ENCODE measurements at places on chromosomes 3 and 15.

GRCh38 chr3:51710631-51711351 lies 3.9 kb downstream of the GRM2 start:
- no peak for DNase-seq

DNA sequence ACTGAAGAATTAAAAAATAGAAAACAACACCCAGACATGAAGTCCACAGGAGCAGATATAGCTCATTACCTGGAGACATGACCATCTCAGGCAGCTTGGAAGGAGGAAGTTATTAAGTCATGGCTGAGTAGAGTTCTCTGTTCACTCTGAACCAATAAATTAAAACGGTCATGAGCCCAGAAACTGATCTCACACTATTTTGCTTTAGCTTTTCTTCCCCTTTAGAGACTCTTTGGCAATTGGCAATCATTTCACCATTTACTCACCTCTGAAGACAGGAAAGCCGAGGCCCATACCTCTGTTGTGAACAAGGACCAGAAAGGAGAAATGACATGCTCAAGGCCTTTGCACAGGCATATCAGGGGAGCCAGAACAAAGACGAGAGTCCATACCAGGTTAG lies 26.6 kb downstream of the CLDN18 start:
- no peak for DNase-seq

GRCh38 chr3:78644847-78645246 lies 1123.0 kb downstream of the ROBO1 start:
- DNase-seq = no peak

- no peak for DNase-seq
Measured at GRCh38 chr3:16534640-16535262, 21.3 kb upstream of the RFTN1 start.

DNA sequence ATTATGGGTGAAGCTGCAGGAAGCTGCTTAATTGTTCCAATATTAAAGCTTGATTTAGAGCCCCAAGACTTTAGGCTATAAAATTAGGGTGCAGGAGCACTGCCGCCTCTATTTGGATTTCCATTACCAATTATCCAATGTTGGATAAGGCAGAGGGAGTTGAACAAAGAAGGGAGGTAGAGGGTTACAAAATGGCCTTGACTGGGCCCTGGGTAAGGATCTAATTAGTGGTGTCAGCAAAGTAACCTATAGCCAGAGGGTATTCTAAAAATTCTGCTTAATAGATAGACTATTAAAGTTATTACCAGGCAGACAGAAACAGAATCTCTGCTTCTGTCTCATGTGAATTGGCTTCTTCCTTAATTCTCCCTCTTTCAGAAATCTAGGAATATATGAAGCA lies 50.3 kb upstream of the DPPA4 start:
- no peak for DNase-seq

DNA sequence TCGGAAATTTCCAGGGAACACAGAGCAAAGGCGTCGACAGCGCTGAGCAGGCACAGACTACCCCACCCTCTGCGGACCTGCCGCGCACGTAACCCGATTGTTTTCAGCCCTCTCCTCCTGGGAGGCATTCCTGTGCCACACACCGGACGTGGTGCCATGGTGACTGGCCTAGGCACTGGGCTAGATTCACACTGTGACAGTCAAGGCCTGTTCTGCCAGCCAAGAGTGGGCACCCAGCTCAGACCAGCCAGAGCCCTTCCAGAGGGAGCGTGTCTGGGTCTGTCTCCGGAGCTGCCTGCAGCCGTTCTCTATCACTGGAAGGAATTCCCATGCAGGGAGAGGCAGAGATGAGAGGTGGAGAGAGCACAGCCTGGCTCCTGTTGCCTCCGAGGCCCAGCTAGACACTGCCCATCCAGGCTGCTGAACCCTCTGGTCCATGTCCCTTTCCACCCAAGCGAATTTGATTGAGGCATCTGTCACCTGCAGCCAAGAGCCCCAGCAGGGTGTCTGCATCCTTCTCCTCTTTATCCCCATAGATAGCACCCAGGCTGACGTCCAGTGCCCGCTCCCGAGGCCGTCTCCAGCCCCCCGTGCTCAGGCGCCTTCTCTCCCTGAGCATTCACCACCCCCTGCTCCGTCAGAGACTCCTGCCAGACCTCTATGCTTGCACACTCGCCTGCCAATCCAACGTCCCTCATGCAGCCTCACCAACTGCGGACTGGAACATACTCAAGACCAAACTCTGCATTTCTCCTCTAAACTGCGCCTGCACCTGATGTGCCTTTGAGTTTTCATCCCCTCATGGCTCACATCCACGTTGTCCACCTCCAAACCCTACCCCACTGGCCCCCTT lies 267.5 kb downstream of the OCA2 start:
- DNase-seq = no peak

- DNase-seq = no peak
Measured at GRCh38 chr15:94586099-94586498, 354.7 kb downstream of the MCTP2 start.

DNA sequence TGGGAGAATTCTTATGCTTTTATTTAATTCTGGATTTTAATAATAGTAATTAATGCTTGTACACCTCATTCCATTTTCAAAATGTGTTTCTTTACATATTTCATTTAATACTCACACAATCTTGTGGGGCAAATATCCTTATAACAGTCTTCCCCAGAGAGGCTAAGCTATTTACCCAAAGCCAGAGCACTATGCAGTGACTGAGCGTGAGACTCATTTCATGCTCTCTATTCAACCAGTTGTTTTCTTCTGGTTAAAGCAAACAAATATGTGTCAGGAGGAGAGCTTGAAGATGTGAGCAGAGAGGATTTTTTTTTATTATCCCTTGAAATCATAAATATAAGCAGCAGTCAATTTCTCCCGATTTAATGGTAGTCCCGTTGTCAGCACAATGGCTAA lies 548.3 kb upstream of the TBL1XR1 start:
- no peak for DNase-seq

DNA sequence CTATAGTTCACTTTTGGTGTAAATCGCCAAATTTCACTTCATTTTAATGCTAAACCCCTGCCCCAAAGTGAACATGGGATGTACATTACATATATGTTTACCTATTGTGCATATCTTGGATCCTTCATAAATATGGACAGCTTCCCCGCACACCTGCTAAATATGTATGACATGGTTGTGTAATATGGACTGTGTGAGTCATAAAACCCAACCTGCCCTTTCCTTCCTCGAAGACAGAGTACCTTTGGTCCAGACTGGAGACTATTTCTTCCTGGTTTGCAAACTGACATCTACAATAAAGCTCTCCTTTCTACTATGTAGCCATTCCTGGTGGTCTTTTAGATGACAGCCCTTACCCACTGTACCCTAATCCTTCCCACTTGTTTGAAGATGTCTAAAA lies 12.4 kb downstream of the ACTC1 start:
- no peak for DNase-seq

DNA sequence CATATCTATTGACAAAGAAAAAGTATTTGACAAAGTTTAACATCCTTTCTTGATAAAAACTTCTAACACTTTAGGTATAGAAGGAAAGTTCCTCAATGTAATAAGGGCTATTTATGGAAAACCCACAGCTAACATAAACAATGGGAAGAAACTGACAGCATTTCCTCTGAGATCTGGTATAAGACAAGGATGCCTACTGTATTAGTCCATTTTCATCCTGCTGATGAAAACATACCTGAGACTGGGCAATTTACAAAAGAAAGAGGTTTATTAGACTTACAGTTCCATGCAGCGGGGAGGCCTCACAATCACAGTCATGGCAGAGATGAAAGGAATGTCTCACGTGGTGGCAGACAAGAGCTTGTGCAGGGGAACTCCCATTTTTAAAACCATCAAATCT lies 17.8 kb upstream of the CLDN1 start:
- DNase-seq = no peak

GRCh38 chr15:94968133-94968532 lies 736.8 kb downstream of the MCTP2 start:
- no peak for DNase-seq

DNA sequence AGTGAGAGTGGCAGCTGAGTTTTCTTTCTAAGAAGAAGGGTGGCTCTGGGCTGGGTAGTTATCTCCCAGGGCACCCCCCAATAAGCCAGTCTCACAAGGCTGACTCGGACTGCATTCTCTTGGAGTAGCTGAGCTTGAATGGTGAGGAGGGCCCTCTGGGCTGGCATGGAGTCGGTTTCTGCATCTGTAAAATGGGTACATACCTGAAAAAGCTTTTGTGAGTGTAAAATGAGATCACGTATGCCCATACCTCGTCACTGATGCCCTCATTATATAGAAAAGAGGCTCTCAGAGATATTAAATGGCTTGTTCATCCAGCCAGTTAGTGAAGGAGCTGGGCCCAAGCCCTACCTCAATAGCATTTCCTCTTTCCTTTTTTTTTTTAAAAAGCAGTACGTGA lies 41.2 kb downstream of the SMAD6 start:
- no peak for DNase-seq

DNA sequence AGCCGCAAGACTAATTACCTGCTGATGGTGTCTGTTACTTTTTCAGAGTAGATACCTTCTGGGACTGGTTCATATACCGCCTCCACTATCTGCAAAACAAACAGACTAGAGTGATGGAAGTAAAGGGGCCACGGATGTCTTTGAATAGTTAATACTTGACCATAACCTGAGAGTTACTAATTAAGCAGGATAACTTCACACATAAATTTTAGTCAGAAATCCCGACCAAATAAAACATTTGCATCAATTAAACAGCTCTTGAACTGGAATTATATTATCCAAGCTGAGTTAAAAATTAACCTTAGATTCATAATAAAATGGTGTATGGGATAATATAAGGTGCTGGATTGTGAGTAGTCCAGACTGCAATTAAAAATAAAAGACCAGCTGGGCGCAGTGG lies 167.7 kb downstream of the NEK10 start:
- DNase-seq = no peak

GRCh38 chr3:145620002-145620401 lies 541.0 kb downstream of the PLOD2 start:
- no peak for DNase-seq

DNA sequence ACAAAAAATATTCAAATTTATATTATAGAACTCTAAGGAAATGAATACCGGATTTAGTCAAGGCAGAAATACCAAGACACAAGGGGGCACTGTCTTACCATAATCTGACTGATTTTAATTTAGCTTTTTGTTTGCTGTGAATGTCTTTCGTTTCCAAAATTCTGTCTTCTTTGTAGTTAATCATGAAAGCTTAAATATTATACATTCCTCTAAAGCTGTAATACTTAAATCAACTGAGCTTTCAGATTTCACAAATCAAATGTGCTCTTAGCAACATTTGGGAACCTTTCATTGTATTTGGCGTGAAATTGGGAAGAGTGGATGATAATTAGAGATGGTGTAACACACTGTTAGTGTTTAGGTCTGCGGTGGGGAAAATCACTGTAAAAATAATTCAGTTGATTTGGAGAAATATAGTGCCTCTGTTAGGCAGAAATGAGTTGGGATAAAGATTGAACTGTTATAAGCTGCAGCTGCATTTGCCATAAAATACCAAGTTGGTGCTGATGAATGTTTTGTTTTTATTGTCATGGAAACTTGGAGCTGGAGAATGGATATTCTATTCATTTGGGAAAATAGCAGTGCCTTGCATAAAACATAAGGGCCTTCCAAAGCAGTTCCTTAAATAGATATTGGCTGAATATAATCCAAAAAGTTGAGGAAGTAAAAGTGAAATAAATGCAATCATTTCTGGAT lies 228.2 kb downstream of the TCF12 start:
- DNase-seq = no peak

- no peak for DNase-seq
Measured at GRCh38 chr15:39785139-39785538, 2.5 kb upstream of the FSIP1 start.

GRCh38 chr15:65089206-65089824 lies 12.8 kb downstream of the KBTBD13 start:
- no peak for DNase-seq

- DNase-seq = no peak
Measured at GRCh38 chr3:89851974-89852621, 744.7 kb downstream of the EPHA3 start.

DNA sequence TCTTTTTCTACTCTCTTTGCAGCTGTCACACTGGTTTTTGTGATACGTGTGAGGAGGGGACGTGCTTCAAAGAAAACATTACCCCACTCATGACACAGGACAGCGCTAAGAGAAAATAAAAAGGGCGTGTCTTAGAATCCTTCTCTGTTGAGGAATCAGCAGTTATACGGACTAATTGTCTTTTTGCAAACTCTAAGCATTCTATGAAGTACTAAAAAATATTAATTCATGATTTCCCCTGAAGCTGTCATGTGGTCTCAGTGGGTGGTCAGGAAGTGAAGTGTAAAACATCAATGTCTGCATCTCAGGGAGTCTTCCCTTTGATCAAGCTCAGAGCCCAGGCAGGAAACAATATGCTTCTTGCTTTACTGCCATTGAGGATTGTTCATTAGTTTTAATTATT lies 117.5 kb upstream of the CRBN start:
- no peak for DNase-seq

DNA sequence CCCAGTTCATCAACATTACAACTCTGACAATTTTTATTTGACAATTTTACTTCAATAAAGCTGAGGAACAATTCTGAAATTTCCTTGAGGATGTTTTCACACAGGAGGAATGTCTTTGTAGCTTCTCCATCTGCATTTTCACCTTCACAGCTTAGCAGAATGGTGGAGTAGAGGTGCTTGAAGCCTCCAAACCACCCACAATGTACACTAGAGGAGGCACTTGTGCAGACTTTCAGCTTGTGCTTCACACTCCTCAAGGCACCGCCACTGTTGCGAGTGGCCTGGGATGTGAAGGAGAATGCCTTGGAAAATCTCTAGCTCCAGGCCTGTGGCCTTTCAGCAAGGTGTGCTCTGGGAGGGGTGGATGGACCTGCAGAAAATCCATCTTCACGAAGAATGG lies 181.9 kb downstream of the EPHB1 start:
- no peak for DNase-seq

GRCh38 chr15:31305796-31306425 lies 20.7 kb upstream of the KLF13 start:
- no peak for DNase-seq

DNA sequence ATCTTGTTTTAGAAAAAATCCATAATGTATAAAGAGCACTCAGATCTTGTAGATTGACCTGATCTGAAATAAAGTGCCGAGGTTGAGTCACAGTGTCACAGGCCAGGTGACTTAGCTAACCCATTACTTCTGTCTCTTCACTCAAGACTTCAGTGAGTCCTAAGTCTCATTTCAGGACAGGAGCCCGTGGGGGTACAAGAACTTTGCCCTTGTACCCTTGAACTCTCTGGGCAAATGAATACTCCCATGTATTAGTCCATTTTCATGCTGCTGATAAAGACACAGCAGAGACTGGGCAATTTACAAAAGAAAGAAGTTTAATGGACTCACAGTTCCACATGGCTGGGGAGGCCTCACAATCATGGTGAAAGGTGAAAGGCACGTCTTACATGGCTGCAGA lies 160.2 kb downstream of the ZPLD1 start:
- DNase-seq = no peak

DNA sequence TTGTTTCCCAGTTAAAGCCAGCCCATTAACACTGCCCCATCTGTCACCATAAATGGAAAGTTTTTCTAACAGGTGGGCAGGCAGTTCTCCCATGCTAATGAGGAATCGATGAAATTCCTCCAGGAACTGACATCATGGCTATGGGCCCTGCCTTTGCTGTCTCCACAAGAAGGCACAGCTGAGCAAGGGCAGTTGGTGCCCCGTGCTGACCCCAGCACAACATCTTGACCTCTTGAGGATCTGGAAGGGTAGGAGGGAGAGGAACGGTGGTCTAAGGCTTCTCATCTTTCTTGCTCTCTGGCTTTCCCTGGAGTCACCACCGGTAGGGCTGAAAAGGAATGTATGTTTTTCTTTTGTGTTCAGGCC lies 46.7 kb downstream of the CHCHD6 start:
- no peak for DNase-seq

Data from BJ (cell line).